ENCODE measurements at places on chromosomes 3 and 15.

GRCh38 chr15:39820050-39820602 is 37.5 kb upstream of the FSIP1 start:
- DNase-seq = no peak

DNA sequence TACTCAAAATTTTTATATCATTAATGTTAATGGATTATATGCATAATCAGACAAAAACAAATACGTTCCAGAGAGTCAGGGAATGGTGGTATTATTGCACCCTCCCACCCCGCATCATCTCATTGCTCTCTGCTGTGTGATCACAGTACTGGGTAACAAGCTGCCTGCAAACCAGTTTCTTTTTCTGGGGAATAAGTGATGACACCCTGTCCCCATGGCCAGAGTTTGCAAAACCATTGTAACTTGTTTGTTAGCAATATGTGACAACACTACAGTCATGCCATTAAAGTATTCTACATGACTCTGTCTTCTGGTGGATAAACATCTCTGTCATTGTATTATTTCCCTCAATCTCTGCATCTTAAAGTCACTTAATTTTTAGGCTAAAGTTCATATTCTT is 39.5 kb downstream of the ZBTB38 start:
- DNase-seq = no peak

DNA sequence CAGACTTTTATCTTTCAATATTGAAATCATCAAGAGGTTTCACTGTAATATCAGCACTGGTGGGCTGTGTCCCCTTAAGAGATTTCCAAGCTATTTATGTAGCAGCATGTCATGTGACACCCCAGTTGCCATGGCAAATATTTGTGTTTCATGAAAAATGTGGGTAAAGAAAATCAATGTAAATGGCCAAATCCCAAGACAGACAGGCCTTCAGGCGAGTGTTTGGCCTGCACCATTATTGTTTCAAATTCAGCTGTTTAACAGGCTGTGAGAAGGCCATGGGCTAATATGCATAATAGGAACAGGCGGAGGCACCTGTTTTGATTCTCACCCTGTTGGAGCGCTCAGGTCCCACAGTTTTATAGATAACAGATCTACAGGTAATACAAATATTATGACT is 104.2 kb downstream of the IQCH start:
- DNase-seq = no peak

DNA sequence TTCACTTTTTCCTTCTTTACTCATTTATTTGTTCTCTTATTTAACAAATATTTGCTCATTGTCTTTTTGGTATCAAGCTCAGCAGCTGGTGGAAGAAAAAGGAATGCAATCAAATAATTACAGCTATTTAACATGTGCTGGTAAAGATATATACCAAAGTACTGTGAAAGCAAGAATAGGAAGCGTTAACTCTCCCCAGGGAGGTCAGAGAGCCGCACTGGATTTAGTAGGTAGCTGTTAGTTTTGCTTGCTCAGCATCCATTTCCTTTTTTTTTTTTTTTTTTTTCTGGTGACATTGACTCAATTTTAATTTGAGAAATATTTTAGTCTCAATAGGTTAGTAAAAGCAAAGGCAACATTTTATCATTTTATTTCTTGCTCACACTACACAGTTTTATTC is 308.5 kb upstream of the MDFIC2 start:
- no peak for DNase-seq

GRCh38 chr3:97914388-97914787 is 57.8 kb downstream of the RIOX2 start:
- no peak for DNase-seq

DNA sequence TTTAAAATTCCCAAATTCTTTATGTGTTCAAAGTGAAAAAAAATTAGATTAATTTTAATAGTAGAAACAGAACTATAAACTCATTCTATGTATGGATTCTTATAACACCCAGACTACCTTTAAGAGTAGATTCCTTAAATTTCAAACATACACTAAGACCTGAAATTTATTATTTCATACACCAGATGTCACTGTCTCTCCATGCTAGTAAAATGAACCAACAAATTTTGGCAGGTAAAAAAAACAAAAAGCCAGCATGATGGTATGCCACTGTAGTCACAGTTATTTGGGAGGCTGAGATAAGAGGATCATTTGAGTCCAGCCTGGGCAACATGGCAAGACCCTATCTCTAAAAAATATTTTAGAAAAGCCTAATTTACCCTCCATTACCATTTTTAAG is 461.3 kb upstream of the NAALADL2 start:
- no peak for DNase-seq

DNA sequence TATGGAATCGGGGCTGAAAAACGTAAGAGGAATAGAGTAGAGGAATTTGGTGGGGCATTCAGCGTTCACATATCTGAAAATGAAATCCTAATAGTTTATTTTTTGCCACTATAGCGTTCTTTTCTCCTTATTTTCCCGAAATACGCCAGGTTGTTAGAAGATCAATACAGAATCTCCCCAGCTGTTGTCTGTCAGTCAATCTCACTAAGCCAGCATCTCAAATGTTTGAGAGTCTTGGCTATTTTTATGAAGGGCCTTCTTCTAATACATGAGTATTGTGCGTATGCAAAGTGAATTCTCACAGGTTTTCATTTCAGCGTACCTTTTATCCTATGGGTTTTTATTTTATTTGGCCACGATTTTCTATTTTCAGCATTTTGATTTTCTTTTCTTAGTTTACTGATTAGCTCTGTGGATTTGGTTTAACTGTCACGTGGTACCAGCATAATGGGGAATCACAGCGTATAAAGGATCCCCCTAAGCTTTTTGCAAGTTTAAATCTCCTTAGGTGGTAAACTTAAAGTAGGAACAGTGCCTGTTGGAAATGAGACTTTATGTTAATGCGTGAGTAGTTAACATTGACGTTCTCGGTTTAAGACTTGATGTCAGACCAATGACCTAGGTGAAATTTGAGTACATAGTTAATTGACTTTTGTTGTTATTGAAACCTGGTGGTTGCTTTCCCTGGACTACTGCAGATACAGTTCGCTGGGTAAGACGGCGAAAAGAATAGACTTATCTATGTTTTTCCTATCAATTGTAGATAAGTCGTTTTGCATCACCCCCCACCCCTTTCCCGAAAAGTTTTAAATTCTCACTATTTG is 1.3 kb downstream of the FXR1 start:
- DNase-seq = no peak

- DNase-seq = no peak
These were observed 696.6 kb upstream of the NAALADL2 start for GRCh38 chr3:174162550-174162949.

- no peak for DNase-seq
These were observed 92.7 kb downstream of the ASB7 start for GRCh38 chr15:100695048-100695447.

DNA sequence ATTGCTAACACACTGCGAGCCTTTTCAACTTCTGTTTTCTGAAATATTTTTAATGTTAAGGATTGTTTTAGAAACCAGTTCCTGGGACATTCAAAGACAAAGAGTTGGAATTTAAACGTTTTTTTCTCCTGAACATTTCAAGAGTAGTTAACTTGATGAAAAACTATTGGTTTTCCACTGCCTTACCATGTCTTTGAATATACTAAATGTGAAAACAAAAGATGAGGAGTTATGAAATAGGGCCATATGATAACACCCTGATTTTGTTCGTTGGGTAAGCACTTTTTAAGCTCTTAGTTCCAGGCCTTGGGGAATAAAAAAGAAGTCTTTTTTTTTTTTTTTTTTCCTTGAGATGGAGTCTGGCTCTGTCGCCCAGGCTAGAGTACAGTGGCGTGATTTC is 2.8 kb downstream of the DIS3L start:
- no peak for DNase-seq

- DNase-seq = no peak
These were observed 19.4 kb upstream of the UBE2E2 start for GRCh38 chr3:23183731-23184130.

DNA sequence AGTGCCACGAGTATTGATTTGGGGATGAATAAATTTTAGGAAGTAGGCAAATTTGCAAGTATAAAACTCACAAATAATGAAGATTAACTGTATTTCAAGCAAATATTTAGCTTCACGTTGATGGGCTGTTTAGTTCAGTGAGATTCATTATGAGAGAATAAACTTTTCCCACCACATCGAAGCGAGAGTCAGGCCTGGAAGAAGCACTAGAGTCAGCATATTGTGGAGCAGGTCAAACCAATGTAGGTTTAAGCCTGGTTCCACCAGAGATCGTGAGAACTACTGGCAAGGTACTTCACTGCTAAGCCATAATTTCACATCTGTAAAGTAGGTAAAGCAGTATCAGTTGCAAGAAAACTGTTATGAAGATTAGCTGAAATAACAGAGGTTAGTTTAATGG is 22.3 kb downstream of the WDR49 start:
- no peak for DNase-seq

DNA sequence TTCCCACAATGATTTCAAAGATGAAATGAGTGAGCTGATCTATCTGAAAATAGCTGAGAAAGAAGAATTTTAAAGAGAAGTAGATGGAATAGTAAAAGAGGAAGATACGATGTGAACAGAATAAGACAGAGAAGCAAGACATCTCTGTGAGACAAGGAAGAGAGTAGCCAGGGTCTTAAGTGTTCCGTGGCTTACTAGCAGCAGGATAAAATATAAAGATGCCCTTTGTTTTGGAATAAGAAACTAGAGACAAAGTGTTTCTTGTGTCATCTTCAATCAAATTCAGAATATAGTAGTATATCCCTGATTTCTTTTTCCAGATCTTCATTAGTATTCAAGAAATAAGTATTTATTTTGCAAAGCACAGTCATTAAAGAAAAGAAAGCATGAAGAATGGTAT is 281.0 kb upstream of the NECTIN3 start:
- no peak for DNase-seq

GRCh38 chr3:52210550-52211046 is 12.6 kb downstream of the ALAS1 start:
- no peak for DNase-seq

- DNase-seq = no peak
These were observed at the start of gene GDPGP1 for GRCh38 chr15:90234096-90234988. GDPGP1 (plus strand) TSS chr15:90234209; CDS start chr15:90240909, 6,700 bp downstream.

- no peak for DNase-seq
These were observed 10.4 kb downstream of the CLDN11 start for GRCh38 chr3:170429050-170429449.

DNA sequence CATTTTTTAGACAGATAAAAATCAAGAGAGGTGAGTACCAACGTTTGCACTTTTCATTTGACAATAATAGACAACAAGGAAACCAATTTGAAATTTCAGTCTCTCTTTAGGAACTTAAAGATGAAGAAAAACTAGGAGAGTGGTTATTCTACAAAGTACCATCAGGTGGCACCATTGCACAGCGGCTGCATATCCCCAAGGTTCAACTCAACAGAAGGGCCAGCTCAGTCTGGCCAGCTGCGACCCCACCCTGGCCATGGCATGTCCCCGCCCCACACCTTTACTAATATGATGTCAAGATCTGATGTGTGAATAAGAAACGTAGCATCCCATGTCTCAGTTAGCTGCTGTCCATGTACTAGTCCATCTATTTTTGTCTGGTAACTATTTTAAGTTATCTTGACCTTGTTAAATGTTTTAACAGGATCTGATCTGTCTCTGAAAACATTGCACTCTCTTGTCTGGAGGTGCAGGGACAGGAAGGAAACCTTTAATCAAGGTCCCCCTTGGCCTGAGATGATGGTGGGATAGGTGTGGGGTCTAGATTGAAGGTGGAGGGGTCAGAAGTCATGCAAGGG is 35.5 kb upstream of the CGNL1 start:
- DNase-seq = peak; percentile 46

GRCh38 chr3:141272906-141273662 is 41.5 kb downstream of the PXYLP1 start:
- DNase-seq = no peak

GRCh38 chr3:156158656-156159295 is 38.4 kb downstream of the KCNAB1 start:
- DNase-seq = no peak

DNA sequence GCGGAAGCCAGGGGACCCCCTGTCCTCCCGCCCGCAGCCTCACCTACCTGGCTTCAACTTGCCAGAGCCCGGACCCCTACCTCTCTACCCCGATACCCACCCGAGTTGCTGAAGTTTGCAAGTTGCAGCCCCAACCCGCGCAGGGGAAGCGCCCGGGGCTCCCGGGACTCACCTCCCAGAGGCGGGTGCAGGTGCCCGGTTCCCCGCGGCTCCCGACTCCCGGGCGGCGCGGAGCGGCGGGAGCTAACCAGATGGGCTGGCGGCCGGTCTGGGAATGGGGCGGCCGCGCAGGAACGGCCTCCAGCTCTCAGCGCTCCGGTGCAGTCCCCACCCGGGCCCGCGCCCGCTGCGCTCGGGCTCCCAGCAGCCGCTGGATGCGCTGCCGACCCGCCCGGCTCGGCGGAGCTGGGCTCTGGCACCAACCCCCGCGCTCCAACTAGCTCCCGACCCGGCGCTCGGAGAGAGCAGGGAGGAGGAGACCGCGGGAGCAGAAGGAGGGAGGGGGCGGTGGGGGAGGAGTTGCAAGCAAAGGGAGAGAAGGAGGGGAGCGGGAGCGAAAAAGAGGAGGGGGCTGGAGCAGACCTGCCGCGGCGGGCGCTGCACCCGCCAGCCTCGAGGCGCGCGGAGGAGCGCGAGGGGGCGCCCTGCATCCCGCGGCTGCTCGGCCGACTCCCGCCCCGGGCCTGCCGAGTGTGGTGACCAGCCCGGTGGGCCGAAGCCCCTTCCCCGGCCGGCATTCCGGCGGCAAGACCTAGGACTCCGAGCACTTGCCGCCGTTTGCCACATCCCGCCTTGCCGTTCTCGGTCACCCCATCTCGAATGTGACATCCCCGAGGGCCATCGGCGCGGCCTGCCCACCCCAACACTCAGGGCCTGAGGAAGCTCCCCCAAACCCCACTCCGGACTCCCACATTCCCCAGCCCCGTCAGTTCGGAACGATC is at the start of gene SEMA5B:
TSS of gene SEMA5B (minus strand) at position 472 of the 941 bp plus-strand sequence. CDS start 66,500 bp downstream, outside the sequence.
- DNase-seq = no peak

DNA sequence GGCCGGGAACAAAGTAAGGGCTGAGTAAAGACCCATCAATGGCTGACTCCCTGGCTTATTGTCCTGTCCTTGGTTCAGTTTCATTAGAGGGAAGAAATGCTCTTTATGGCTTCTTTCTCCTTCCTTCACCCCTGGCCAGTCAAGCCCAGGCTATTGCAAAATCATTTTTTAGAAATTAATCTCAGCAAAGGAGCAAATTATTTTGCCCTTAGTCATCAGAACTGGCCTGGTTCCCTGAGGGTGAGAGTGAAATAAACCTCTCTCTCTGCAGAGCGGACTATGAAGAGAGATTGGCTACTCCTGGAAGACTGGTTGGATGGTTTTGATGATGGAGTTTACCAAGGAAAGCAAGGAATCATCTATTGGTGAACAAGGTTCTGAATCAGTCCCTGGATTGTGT is 52.7 kb upstream of the OXTR start:
- DNase-seq = no peak

DNA sequence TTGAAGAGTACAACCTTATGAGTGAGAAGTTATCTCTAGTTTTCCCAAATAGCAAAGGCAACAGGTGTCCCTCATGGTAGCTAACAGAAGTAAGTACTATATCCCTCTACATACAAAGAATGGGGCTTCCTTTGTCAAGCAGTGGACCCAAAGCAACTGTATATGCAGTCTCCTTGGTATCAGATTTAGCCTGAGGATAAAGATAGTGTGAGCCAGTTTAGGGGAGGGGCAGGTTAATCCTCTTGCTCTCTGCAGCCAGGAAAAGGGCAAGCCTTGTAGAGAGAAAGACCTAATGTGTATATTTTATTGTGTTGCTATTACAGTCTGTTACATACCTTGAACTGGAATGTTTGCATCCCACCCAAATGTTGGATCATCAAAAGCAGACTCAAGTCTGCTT is 117.9 kb upstream of the COL8A1 start:
- DNase-seq = no peak

- DNase-seq = no peak
These were observed 189.2 kb downstream of the RSL24D1 start for GRCh38 chr15:55007561-55007960.
